ENCODE measurements at places on chromosomes 1 and 21.

DNA sequence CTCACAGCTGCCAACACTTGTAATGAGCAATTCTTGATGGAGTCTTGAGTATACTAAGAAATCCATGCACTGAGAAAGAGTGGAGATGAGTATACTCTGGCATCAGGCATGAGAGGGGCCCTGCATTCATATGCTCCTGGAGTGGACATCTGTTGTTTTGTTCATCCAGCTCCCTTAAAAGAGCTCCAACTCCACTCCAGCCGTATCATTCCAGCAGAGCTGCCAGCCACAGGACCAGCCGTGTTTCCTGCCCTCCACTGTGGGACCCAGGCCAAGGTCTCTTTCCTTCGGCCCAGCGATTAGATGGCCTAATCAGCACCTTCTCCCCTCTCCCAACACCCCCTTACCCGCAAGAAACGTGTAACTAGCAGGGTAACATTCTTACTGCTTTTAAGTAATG, 144.5 kb downstream of the OMA1 start:
- H3K4me3 ChIP-seq: no peak overlapping the region
- no peaks in the 10 kb centered on the region for H3K36me3 ChIP-seq
- H3K4me1 ChIP-seq: no peaks in the 10 kb centered on the region
- DNase-seq: no peak
- H3K27me3 ChIP-seq: no peaks in the 10 kb centered on the region
- no peak overlapping the region for H3K27ac ChIP-seq

- H3K36me3 ChIP-seq: no peaks in the 10 kb centered on the region
- no peak for DNase-seq
- peaks cover 4% of the 10 kb centered on the region for H3K27me3 ChIP-seq
- no peak overlapping the region for H3K27ac ChIP-seq
Measured at GRCh38 chr21:35504277-35504676, 455.2 kb upstream of the RUNX1 start.

- peaks cover 21% of the 10 kb centered on the region for H3K27me3 ChIP-seq
- H3K4me1 ChIP-seq: peaks cover 27% of the 10 kb centered on the region
- DNase-seq: no peak
- no peaks in the 10 kb centered on the region for H3K36me3 ChIP-seq
- no peak overlapping the region for H3K27ac ChIP-seq
- no peak overlapping the region for H3K4me3 ChIP-seq
Measured at GRCh38 chr1:201883266-201883665, 5.4 kb upstream of the SHISA4 start.

DNA sequence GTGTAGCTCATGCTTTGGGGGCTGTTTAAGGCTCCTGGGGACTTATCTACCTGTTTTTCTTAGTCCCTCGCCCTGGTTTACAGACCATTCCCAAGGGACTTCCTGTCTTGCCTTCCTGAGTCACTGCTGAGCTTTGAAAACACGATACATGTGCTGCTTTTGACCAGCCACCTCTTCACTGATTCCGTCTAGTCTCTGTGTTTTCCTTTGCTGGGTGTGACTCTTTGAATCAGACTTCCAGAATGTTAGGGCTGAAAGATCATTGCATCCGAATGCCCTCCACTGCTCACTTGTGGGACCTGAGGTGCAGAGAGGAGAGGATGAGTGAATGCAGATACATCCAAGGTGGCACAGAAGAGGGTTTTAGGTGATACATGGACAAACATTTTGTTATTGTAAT, 35.4 kb upstream of the CITED4 start:
- H3K4me1 ChIP-seq: no peaks in the 10 kb centered on the region
- H3K27ac ChIP-seq: no peak overlapping the region
- H3K27me3 ChIP-seq: no peaks in the 10 kb centered on the region
- H3K4me3 ChIP-seq: no peak overlapping the region
- no peaks in the 10 kb centered on the region for H3K36me3 ChIP-seq

- no peak for DNase-seq
- no peaks in the 10 kb centered on the region for H3K27me3 ChIP-seq
- H3K4me1 ChIP-seq: peaks cover 7% of the 10 kb centered on the region
- H3K4me3 ChIP-seq: no peak overlapping the region
Measured at GRCh38 chr1:76256289-76257223, 182.0 kb downstream of the ST6GALNAC3 start.

All from B cell (primary cell).